GM03348 (cell line): ENCODE measurements at places on chromosomes 5 and 9.

DNA sequence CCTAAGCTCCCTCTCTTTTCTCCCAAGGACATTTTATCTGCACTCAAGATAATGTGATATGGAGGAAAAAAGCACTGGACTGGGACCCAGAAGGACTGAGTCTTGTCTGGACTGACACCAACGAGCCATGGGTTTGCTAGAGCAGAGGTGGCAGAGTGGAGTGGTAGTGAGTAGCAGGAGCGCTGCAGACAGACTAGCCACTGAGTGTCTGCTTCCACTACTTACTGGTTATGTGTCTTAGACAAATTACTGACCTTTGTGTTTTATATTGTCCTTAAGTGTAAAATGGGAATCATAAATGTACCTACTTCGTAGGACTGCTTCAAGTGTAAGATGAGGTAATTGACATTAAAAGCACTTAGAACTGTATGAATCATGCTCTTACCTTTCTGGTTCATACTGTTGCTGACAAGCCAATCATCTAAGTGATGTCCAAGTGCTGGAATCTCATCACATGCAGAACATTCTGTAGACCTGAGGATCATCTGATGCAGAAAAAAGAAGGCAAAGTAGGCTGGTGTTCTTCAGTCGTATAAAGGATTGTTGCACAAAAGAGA, 12.5 kb upstream of the PRLR start:
- DNase-seq = no peak

- DNase-seq = no peak
Observed at GRCh38 chr5:38916802-38917201, 71.0 kb downstream of the OSMR start.

DNA sequence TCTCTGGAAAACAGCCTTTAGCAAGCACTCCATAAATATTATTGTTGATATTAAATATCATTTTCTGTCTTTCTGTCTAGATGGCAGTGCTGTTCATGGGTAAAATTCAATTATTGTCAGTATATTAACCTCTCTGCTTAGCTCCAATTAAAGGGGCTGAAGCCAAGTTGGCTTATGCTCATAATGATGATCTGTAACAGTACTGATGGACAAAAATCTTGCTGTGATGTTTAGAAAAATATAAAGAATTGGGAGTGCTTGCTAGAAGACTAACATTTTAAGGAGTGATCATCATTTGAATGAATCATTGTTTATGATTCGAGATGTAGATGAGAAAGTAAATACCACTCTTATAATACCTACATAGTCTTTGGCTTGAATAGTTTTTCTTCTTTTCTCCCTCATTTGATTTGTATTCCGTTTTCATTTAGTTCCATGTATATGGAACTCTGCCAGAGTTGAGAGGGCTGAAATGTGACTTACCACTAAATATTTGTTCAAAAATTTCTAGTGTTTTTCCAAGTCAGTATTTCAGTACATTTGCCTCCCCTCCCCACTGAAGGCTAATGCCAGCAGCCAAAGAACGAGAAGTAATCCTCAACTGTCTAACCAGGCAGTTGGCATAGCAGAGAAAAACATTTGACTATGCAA, 538.3 kb downstream of the CSNK1G3 start:
- no peak for DNase-seq

DNA sequence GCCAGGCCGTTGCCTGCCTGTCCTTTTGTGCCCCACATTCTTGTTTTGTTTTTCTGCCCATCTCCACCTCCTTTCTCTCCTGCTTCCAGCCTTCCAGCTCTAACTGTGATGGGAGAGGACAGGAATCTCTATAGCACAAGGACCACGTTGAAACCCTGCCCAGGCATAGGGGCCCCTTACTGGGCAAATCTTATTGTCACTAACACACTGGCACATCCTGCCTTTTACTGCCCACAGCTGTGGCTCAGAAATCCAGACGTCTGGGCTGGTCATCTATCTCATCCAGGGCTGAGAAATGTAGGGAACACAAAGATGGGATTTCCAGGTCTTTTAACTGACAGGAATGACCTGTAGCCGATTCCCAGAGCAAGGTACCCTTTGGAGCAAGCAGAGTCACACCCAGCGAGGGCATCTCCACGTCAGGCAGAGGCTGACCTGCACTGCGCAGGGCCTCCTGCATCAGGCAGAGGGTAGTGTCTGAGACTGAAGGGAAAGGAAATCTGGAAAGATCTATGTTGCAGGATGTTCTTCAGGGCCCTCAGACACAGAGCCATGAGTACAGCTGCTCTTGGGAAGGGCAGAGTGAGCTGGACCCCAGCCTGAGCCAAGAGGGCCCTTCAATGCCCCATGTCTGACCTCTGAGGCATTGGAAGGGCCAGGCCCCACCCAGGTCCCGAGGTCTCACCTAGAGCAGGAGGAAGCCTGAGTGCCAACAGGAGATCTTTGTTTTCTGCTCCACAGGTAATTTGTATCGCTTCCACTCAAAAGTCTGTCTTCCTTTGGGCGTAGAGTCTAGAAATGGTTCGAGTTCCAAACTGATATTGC, 278.8 kb downstream of the FSTL4 start:
- DNase-seq = no peak

DNA sequence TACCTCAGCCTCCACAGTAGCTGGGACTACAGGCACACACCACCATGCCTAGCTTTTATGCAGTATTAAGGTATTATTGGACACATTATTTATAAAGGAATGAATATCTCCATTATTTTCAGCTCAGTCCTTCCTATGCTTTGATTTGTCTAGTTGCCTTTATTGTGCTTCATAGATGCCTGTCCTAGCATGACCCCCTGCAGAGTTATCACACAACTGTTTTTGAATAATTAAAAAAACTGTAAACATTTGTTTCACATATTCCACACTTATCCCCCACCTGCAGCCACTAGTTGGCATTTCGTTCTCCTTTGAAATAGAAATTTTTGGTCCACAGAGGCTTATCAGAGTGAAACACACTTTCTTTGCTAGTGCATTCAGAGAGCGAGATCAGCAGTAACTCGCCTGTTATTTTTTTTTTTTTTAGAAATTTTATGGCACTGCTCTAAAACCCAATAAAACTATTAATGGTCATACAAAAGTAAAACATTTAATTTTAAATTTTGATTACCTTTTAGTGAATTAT, 151.8 kb upstream of the RASA1 start:
- DNase-seq = no peak

GRCh38 chr9:125867751-125868415, 120.7 kb downstream of the PBX3 start:
- no peak for DNase-seq

DNA sequence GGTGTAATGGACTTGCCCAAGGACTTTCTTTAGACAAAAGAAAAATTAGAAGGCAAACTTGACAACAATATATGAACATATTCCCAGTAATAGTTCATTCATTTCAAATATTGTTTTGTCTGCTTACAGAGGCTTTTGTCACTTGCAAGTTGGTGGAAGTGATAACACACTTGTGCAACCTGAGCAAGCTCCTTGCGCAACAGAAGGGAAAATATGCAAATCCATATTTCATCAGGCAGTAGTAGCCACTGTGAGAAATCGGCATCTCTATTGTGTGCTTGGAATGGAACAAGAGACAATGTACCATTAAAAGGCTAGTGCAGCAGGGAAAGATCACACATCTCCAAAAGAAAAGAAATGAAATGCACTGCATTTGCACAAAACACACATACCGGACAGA, 125.3 kb upstream of the RASEF start:
- no peak for DNase-seq

DNA sequence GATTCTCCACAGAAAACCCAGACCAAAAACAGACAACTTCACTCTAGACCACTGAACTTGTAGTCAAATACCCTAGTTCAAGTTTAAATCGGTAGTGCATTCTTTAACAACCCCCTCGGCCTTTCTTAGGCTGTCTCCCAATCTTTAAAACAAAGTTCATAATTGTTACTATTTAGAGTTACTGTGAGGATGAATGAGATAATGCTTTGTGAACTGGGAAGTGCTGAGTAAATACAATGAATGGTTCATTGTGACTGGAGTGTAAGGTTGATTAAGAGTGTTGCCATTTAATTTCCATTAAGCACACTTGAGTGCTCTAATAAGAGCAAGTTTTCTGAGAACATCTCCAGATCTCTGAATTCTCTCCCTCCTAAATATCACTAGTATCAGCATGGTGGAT, 228.8 kb upstream of the PIK3R1 start:
- no peak for DNase-seq

GRCh38 chr5:98402130-98402529, 371.3 kb upstream of the RGMB start:
- DNase-seq = no peak

GRCh38 chr9:17776735-17777134, 197.9 kb downstream of the SH3GL2 start:
- DNase-seq = no peak
